ENCODE measurements at places on chromosomes 11 and 22.
A peak's percentile ranks its signal among the peaks of the same experiment; 100 is the strongest.

DNA sequence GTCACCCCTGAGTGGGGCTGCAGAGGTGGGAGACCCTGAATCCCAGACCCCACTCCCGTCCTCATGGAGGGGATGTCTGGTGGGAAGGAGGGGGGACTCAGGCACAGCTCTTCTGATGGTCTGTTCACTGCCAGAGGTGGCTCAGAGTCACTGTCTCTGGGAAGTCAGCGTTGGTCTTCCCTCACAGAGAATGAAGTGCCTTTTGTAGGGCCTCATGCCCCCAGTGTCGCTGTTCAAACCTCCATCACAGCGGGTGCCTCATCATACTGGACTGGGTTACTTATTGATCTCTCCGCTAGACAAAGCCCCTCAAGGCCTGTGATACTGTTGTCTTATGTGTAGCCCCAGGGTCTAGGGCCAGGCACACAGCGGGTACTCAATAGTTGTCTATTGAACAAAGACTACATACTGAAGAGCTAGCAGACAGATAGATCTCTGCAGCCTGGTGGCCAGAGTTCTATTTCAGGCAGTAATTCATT is 41.3 kb downstream of the CD6 start:
- DNase-seq, result no peak

DNA sequence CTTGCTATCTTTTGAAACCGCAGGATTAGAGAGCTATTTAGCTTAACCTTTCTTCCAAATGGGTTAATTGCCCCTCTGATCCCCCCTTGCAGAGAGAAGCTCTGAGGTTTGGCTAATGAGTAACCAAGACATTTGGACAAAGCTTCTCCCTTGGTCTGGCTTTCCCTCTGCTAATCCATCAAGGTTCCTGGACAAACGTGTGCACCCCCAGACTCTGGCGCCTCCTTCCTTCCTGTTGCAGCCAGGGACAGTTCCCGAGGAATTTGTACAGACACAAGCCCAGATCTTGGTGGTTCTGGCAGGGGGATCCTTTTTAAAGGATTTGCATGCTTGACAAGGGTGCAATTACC is 1.6 kb downstream of the KIAA1671 start:
- DNase-seq, result no peak

DNA sequence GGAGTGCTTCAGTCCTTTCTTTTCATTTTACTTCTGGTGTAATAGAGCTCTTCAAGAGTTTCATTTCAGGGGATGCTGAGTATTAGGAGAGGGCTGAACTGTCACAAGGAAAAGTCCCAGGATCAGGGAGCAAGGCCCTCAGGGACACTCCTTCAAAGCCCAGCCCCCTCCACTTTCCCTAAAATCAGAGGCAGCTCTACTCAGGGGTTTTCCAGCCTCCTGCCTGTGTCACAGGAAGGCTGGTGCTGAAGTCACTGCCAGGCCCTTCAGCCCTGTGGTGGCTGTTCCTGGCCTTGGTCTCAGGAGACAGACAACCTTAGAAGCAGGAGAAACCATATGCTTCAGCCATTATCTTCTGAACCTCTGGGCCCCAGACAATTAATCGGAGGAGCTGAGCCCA is 36.4 kb upstream of the KIRREL3 start:
- DNase-seq, result no peak

- no peak for DNase-seq
Observed at GRCh38 chr11:126133901-126134300, 71.2 kb upstream of the CDON start.

DNA sequence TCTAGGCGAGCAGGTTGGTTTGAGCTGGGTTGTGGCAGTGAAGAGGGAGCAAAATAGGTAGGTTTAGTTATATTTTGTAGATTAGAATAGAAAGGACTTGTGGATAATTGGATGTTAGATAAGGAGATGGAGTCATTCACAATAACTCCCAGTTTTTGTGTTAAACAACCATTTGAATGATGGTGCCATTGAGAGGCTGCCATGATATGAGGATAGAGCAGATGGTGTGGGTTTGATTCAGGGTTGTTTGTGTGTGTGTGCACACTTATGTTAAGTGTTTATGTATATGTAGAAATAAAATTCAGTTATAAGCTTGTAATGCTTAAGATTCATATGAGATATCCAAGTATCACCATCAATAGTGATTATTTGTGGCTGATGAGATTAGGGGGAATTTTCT is 166.6 kb downstream of the NXPE2 start:
- DNase-seq, result no peak

GRCh38 chr11:116499396-116500003 is 273.3 kb downstream of the BUD13 start:
- peak; percentile 67 for DNase-seq

GRCh38 chr11:61049063-61049377 is 53.3 kb upstream of the CD5 start:
- no peak for DNase-seq

DNA sequence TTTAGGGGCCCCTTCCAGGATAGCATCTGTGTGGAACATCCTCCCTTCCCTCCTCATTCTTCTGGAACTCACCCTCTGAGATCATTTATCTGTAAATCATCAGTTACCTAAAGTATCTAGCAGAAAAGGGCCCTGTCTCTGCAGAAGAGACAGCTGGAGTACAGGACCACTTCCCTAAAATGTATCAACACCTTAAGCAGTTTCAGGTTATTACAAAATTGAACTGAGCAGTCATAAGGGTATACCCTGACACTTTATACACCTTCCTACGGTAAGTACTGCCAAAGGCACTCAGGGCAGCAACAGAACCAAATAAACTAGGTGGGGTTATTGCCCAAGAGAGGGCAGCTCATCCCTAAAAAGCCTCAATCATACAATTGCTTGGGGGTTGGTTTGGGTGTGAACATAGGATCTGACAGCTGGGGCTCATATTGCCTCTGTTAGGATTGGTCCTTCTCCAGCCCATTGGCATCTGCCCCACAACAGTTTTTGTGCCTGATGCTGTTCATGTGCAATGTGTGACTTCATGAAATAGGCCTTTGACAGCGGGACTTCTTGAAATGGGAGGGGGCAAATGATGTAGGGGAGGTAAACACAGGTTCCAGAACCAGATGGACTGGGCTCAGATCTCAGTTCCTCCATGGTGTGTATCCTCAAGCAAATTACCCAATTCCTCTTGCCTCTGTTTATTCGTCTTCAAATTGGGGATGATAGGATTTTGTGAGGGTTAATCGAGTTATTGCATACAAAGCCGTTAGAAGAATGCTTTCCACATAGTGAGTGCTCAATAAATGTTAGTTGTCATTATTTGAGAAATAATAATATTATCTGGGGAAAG is 2.9 kb downstream of the POU2AF3 start:
- no peak for DNase-seq

GRCh38 chr11:69297787-69298266 is 3.9 kb downstream of the MYEOV start:
- no peak for DNase-seq

- no peak for DNase-seq
Observed at GRCh38 chr11:17410606-17411379, 22.3 kb upstream of the KCNJ11 start.

DNA sequence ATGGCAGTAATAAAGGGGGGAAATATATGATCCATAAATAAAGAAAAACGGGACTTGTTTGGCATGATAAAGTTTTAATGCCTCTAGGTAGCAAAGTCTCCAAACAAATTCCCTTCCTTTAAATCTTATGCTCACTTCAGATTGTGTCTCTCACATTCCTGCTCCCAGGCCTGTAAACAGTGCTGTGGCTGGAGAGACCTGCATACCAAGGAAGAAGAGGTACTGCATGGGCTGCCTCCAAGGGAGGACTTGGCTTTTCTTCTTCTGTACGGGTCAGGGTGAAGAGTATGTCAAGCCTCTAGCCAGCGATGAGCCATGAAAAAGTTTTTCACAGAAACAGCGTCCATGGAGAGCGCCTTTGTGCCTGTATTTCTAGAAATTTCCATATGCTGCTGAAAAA is 161.8 kb downstream of the KIRREL3 start:
- no peak for DNase-seq

DNA sequence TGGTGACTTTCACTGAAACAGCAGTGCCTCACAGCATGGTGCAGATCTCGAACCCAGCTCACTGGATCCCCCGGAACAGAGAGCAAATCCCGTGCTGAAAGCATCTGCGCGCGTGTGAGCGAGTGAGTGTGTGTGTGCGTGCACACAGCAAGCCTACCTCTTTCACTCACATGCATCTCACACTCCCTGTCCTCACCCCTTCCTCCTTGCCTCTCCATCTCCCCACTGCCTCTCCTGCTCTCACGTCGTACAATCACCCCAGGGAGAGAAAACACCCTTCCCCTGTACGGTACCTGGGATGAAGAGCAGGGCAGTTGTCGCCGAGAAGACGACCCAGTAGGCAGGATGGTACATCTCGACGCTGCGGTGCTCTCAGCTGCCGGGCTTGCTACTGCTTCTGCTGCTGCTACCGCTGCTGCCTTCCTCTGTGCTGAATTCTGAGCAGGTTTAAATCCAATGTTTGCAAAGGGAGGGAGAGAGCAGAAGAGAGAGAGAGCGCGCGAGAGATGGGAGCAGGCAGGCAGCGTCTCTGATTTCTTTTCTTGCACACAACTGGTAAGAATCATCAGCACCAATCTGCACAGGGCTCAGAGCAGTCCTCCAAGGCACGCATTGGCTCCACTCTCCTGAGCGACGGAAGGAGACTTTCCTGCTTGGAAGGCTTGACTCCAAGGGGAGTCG is at the start of gene OPCML:
TSS of gene OPCML (minus strand) at position 531 of the 681 bp plus-strand sequence.
- no peak for DNase-seq
